ENCODE measurements at places on chromosomes 2 and 18.

DNA sequence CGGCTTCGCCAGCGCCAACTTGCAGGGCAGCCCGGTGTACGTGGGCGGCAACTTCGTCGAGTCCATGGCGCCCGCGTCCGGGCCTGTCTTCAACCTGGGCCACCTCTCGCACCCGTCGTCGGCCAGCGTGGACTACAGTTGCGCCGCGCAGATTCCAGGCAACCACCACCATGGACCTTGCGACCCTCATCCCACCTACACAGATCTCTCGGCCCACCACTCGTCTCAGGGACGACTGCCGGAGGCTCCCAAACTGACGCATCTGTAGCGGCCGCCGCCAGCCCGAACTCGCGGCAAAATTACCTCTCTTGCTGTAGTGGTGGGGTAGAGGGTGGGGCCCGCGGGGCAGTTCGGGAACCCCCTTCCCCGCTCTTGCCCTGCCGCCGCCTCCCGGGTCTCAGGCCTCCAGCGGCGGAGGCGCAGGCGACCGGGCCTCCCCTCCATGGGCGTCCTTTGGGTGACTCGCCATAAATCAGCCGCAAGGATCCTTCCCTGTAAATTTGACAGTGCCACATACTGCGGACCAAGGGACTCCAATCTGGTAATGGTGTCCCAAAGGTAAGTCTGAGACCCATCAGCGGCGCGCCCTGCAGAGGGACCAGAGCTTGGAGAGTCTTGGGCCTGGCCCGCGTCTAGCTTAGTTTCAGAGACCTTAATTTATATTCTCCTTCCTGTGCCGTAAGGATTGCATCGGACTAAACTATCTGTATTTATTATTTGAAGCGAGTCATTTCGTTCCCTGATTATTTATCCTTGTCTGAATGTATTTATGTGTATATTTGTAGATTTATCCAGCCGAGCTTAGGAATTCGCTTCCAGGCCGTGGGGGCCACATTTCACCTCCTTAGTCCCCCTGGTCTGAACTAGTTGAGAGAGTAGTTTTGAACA lies 15.1 kb downstream of the HOXD3 start:
- DNase-seq: peak; percentile 39

DNA sequence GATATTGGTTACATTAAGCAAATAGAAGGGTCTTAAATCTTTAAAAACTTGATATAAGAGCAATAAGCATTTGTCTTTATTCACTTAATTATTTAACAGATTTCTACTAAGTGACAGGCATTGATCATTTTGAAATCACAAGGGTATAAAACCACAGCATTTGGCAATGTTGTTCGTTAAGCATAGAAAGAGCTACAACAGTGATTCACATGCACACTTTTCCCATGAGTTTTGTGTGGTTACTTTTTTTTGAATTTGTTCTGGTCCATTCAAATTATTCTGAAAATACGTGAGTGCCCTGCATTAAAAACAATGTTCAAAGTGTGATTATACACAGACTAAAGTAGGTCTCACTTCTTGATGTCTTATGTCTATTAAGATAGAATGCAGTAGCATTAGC lies 52.2 kb downstream of the LYPD6B start:
- DNase-seq: no peak

DNA sequence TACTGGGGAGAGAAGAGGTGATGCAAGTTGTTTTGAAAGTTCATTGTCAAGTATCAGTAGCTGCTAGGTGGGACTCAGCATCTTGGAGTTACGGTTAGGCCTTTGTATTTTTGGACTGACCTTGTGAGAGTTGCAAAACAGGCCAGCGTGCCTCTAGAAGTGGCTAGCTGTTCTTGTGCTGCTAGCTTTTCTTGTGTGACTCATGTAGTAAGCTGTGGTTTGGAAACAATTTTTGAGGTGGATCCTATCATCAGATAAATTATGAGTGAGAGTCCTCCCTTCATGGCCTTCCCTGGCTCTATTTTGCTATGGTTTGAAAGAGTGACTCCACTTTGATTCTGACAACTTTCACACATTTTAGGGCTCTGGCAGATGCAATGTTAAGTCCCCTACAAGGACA lies 409.2 kb upstream of the HS6ST1 start:
- DNase-seq: no peak

GRCh38 chr18:35345950-35346349 lies 1.7 kb upstream of the ZNF24 start:
- no peak for DNase-seq

DNA sequence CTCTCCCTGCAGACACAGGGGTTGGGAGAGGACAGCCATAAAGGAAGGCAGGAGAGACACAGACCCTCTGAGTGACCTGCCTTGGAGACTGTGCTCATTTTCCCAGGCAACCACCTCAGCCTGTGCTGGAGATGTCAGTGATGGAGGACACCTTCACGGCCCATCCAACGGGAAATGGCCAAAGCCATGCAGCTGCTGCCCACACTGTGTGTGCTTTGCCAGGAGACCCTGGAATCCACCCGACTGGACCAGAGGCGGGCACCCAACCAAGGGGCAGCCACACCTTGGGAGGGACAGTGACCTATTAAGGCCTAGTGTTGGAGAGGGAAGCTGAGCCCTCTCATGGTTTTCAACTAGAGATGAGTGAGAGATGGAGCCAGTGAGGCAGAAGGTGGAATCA lies 192.5 kb downstream of the SMAD2 start:
- no peak for DNase-seq

DNA sequence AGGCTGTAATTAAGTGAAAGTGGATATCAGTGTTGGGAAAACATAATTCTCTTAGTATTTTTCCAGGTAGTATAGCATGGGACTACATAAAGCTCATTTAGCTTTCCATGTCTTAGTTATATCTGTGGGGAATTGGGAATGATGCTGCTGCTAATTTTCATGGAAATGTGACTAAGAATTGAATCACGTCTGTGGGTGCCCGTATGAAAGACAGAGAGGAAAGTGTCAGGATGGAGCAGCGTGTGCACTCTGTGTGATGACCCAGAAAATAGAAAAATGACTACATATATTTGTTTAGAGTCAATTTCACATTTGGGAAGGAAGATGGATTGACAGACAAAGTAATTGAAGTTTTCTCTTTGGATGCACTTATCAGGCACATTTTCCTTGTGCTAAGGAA lies 212.1 kb downstream of the PTPRM start:
- DNase-seq: no peak

- DNase-seq: no peak
Observed at GRCh38 chr18:48878471-48878870, 72.3 kb downstream of the SMAD7 start.

DNA sequence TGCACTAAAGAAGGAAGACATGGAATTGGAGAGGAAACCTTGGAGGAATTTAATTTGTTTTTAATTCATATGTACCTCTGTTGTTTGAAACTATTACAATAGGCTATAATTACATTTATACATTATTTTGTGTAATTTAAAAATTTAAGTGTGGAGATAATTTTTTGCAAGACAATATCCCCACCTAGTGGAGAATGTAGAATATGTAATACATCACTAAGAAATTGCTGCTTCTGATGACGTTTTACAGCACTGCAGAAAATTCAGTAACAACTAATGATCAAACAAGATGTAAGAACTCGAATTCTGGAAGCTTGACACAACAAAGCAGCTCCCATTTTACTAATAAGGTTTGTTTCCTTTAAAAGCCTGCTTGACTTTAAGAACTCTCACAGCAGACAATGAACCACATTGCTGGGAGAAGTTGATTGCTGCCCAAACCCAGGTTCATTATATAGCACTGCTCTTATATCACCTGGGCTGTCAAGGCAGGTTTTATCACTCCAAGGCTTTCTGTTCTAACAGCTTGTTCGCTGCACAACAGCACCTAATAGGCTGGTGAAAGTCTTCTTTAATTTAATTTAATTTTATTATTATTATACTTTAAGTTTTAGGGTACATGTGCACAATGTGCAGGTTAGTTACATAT lies 53.4 kb downstream of the THADA start:
- no peak for DNase-seq

DNA sequence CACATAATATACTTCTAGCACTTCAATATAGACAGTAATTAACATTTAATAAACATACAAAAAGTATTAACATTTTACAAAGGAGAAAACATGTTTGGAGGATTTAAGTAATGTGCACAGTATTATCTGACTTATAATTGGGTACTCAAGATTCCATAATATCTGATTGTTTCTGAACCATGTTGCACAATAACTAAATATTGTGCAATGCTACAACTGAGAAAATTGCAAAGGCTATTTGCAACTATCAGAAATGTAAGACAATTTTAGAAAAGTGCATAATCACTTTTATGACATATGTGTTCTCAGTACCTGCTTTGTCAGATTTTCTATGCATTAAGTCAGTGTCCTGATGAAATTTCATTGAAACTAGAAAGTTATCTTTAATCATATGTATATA lies 934.6 kb downstream of the SOCS6 start:
- no peak for DNase-seq

GRCh38 chr2:40299781-40300180 lies 152.1 kb downstream of the SLC8A1 start:
- no peak for DNase-seq

GRCh38 chr2:127397568-127398238 lies 9.9 kb upstream of the MAP3K2 start:
- no peak for DNase-seq

DNA sequence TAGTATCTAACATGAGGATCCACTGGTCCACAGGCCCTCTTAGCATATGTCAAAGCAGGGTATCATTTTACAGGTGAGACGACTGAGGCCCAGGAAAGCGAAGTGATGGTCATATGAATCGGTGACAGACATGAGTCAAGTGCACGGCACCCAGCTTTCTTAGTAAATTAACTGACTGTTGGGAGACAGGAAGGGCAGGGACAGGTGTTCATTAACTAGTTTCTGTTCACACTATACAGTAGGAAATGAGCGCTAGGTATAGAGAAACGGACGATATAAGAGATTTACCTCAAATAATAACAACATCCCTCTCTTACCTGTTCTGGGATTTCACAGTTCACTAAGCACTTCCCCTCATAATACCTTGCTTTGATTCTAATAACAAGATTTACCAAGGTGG lies 1.7 kb upstream of the SMARCAL1 start:
- DNase-seq: no peak

DNA sequence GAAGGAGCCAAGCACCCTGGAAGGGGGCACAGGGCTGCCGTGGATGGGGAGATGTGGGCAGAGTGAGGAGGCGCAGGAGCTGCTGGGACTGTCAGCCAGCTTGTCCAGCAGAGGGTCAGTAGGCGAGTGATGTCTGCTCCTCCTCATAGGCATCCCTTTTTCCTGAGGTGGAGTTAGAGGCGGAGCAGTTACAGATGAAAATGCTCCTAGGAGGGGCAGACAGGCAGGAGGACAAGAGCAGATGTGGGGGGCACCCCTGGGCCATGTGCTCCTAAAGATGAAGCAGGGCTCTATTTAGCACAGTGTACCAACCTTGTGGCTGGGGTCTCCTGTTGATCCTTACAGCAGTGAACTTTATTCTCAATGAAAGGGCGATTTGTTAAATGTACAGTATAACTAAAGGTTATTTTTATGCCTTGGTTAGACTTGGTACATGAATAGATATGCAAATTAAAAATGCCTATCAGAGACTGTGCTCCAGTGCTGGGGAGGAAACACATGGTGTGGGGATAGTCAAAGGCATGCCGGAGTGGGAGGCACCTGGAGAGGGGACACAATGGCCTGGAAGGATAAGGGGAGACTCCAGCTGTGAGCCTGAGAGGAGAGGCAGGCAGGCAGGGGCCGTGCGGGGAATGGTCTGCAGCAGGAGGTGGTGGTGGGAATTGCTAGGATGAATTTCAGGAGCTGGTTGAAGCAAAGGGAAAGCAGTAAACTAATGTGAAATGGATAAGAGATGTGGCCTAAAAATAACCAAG lies 175.3 kb downstream of the CLIP4 start:
- no peak for DNase-seq

- DNase-seq: no peak
Observed at GRCh38 chr2:170836027-170836426, 19.3 kb downstream of the GAD1 start.

DNA sequence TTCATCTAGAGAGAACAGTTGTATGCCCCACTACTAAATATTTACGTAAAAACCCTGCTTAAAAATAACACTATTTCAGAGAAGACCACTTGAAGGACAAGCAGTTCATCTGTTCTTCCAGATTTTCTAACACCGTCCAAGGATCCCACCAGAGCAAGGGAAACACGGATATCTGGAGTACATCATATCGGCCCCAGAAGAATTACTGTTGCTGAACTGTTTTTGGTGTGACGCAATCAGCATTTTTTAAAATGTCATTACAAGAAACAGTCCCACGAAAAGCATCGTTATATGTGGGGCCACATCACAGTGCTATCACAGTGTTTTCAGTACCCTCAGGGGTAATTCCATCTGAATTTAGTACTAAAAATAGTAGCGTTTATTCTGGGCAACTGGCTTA lies 134.5 kb upstream of the PKDCC start:
- DNase-seq: no peak

- DNase-seq: no peak
Observed at GRCh38 chr2:99682275-99683060, 192.7 kb upstream of the REV1 start.

DNA sequence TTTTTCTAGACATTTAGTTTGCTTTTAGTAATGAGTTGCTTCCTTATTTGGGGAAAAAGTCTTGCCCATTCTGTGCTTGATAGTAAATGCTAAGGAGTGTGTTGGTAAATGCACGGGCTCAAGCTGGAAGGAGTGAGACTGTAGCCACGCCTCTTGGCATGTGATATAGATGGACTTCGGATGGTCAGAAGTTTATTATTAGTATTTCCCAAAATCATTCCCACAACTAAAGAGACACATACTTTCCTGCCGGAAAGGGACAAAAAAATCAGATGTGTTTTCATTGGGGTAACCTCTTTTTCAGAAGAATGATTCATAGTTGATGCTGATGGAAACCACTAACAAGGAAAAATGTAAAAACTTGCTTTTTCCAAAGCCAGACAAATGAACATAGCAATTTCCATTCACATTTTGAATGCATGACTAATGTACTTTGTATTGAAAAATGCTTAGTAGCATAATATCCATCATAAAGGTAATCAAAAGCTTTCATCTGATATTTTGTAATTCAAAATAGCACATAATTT lies 133.2 kb downstream of the ZNF532 start:
- no peak for DNase-seq

DNA sequence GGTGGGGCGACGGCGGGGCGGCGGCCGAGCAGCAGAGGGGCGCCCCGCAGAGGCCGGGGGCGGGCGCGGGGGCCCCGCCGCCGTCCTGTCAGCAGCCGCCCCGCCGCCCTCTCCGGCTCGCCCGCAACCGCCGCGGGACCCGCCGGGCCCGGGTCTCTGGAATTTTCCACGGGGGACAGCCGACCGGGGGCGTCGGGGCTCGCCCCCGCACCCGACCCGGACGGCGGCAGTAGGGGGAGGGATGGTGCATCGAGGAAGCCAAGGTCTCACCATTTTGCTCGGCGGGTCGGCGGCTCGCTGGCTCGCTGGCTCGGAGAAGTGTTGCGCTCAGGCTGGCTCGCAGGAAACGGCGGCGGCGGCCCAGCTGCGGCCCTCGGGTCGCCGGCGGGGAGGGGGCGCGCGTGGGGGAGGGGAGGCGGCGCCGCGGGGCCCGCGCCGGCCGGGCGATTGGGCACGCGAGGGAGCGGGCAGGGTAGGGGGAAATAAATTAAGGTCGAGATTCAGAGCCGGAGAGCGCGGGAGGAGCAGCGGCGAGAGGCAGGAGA lies 405 bp downstream of the PPP3R1 start:
- peak; percentile 36 for DNase-seq

Data from mesothelial cell of epicardium (in vitro differentiated cells).